ENCODE measurements at places on chromosomes 1 and 21.

GRCh38 chr1:110554871-110555801, 36.2 kb upstream of the KCNA10 start:
- no peak for DNase-seq

- no peak for DNase-seq
Measured at GRCh38 chr1:161285113-161285512, 24.7 kb downstream of the MPZ start.

DNA sequence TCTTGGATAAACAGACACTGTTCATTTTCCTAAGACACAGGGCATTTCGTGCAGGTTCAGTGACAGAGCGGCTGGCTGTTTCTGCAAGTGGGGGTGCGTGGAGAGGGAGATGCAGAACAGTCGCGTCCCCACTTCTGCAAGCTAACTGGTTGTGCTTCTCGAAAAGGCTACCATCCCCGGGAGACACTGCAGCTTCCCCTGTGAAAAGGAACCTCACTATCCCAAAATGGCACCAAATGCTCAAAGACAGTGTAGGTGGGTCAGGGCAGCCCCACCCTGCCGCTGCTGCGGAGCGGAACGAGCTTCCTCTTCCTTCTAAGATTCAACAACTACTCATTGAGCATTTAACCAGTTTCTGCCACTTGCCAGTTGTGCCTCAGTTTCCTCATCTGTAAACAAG, 19.2 kb upstream of the BACE2 start:
- DNase-seq: no peak

DNA sequence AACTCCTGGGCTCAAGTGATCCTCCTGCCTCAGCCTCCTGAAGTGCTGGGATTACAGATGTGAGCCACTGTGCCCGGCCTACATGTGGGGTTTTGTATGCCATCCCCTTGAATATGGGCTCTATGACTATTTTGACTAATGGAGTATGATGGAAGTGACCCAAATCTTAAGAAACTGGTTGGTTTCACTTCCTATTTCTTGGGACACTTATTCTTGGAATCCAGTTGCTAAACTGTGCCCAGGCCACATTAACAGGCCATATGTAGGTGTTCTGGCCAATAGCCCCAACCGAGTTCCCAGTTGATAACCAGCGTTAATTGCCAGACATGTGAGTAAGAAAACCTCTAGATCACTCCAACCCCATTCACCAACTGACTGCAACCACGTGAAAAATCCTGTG, 36.3 kb upstream of the CLIC4 start:
- no peak for DNase-seq

GRCh38 chr1:223177681-223178080, 34.6 kb upstream of the TLR5 start:
- DNase-seq: no peak

- no peak for DNase-seq
Measured at GRCh38 chr1:171329251-171329650, 15.3 kb downstream of the FMO4 start.

- no peak for DNase-seq
Measured at GRCh38 chr1:67777016-67777415, 56.3 kb downstream of the GNG12 start.

DNA sequence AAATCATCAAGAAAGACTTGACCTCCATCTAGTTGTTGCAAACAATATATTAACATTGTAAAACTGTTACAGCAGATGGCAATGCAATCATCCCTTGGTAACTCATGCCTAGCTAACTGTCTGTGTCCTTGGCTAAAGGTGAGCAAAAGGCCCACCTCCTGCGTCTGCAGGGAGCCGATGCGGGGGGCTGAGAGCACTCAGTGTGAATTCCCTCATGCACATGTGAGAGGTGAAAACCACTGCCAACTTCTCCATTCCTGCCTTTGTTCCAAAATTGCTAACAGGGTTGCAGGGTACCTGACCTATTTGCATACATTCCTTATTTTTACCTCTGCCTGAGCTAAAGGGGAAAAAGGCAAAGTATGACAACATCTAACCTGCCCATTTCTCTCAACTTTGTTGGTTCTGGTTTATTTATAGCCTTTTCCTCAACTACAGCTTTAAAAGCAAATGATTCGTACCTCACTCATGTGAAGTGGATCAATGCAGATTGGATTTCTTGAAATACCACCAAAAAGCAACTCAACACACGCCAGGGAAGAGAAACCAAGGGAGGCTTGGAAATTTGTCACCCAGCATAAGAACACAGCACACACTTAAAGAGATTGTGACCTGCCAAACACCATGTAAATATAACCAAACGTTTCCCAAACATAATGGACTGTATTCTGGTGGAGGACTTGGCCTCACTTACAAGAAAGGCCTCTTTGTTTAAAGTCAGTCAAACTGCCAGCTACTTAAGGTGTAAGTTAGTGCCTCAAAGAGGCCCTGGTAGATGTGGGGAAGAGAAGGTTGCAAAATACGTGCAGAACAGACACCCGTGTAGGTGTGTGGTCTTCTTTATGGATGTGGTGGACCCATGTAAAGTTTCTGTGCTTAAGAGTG, 651.0 kb downstream of the SMYD3 start:
- no peak for DNase-seq

DNA sequence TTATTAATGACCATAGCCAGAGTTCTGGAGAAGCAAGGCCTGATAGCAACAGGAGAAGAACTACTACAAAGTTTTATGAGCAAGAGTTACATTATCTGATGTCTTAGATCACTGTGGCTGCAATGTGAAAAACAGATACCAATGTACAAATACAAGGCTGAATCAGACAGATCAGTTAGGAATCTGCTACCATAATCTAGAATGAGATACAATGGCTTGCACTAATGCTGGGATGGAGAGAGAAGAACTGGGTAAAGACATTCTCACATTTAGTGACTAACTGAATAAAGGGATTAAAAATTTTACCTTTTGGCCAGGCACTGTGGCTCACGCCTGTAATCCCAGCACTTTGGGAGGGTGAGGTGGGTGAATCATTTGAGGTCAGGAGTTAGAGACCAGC, 41.3 kb downstream of the ARID4B start:
- DNase-seq: no peak

GRCh38 chr1:71222668-71223067, 141.8 kb upstream of the ZRANB2 start:
- DNase-seq: no peak

DNA sequence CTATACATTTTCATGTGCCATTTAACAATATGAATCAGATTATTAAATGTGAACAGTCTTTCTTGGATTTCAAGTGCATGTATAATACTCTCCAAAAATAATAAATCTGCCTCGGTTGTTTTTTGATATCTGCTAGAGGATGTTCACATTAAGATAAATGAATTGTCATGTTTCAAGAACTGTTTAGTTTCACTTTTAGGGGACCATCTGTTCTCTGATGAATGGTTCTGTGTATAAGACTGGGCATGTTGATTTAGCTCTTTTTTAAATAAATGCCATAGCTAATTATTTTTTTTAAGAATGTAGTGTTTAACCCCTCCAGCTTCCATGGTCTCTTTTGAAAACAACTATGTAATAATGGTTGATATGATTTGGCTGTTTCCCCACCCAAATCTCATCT, 1245.1 kb upstream of the ADGRL4 start:
- DNase-seq: no peak

DNA sequence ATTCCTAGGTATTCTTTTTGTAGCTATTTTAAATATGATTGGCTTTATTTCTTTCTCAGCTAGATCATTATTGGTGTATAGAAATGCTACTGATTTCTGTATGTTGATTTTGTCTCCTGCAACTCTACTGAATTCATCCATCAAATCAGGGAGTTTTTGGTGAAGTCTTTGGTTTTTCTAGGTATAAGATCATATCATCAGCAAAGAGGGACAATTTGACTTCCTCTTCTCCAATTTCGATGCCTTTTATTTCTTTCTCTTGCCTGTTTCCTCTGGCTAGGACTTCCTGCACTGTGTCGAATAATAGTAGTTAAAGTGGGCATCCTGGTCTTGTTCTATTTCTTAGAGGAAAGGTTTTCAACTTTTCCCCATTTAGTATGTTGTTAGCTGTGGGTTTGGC, 27.5 kb upstream of the PRKACB start:
- DNase-seq: no peak

- peak; percentile 78 for DNase-seq
Measured at GRCh38 chr1:28668191-28668955, at the start of gene GMEB1. TSS of gene GMEB1 (plus strand) at chr1:28668784. CDS start at chr1:28683613, 14,829 bp downstream.

GRCh38 chr1:22654692-22655091, 1.7 kb downstream of the C1QB start:
- DNase-seq: no peak

DNA sequence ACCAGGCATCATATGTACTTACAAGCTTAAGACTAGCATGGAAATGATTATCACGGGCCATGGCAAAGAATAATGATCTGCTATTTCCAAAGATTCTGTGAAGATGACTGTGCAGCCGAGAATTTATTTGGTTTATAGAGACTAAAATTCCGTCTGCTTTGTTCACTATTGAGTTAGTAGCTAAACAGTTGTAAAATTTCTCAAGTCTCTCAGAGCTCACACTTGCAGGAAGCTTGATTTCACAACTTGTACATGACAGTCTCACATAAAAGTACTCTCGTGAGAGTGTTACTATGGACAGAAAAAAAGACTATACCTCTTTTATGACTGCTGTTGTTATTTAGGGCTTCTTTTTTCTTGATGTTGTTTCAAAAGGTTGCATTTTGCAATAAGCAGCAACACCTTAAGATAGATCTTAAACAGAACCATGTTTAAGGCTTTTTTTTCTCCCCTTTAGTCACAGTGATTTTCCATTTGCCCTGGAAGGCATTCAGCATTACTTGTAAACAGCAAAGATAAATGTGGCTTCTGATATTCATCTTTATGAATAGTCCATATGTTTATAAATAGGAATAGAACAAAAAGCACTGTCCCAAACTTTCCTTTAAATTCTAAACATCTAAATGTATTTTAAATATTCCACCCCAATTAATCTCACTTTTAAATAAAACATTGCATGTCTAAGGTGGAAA, 24.8 kb downstream of the ST6GALNAC5 start:
- no peak for DNase-seq

DNA sequence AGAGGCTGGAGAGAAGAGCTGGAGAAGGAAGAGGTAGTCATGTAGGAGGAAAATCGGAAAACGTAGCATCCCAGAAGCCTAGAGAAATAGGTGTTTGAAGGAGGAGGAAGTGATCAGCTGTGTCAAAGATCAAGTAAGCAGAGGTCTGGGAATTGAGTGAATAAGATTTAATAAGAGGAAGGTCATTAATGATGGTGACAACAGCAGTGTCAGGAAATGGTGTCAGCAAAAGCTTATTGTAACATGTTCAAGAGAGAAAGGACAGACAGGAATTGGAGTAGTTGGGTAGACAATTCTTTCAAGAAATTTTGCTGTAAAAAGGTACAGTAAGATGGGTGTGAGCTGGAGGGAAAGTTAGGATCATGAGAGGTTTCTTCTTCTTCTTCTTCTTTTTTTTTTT, 41.6 kb upstream of the SLC6A9 start:
- no peak for DNase-seq

GRCh38 chr1:184387069-184387475, 243 bp downstream of the C1orf21 start:
- DNase-seq: no peak

DNA sequence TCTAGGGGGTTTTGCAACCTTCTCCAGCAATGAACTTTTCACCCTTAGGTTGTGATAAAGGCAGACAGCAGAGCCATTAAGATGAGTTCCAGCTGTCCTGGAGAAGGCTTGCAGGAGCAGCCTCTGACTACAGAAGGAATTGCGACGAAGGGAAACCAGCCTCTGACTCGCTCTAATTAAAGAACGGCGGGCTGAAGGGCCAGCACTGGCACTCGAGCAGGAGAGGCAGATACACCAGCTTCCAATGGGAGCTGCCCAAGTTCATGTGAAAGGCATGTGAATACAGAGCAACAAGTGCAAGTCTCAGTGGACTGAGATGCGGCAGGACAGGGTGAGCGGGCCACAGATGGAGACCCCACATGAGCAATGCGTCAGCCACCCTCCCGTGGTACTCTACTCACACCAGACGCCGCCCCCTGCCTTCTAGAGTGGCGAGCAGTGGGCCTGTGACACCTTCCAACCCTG, 15.7 kb downstream of the RCC2 start:
- no peak for DNase-seq

GRCh38 chr21:38077569-38077968, 161.3 kb upstream of the KCNJ6 start:
- no peak for DNase-seq

- no peak for DNase-seq
Measured at GRCh38 chr1:12810691-12811408, 19.7 kb downstream of the PRAMEF1 start.

GRCh38 chr1:184143449-184143848, 91.9 kb downstream of the TSEN15 start:
- DNase-seq: no peak

DNA sequence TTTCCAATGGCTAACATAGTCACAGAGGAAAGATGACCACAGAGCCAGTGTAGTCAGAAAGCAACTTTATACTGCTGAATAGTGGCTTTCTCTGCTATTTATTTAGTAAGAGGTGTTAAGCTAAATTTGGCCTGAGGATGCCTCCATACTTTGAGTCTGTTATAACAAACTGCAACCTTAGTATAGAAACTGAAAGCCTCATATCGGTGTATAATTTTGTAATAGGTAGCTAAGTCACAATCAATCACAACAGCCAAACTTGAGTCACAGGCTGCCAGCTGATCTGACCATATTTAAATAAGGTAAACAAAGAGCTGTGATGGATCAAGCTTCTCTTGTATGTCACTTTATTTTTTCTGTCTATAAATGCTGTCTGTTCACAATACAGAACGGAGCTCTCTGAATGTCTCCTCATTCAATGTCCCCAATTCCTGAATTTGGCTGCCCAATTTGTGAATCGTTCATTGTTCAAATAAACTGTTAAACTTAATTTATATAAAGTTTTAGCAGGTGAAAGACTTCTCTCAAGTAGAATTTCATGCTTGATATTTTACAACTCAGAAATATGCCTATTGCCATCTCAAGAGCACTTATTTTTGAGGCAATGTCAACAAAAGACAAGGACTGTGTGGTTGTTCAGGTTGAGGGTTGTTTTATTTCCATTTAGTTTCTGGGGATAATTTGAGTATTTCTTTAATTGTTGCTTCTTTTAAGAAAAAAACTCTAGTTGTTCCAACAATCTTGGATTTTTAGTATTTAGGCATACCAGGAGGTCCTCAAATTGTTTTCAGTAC, 339.7 kb upstream of the B3GALT2 start:
- DNase-seq: no peak

GRCh38 chr1:45535988-45536766, 14.4 kb upstream of the AKR1A1 start:
- no peak for DNase-seq

GRCh38 chr1:226185141-226186036, 1.2 kb downstream of the ACBD3 start:
- DNase-seq: no peak

DNA sequence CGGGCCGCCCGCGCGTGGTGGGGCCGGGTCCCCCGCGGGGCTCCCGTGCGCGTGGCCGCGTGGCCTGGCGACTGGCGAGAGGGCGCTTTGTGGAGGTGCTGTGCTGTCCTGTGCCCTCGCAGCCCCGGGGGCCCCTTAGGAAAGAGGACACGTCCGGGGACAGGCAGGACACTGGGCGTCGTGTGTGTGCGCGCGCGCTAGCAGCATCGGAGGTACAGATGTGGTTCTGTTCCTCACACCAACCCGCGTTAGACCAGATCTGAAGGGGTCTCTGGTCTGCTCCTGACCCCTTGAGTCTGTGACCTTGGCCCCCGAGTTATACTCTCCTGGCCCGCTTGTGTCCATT, 489 bp downstream of the ACTN2 start:
- DNase-seq: no peak
